ENCODE measurements at places on chromosomes 3 and 15. TPM values are rescaled to one million over a fixed set of nuclear protein-coding genes. Genes with fewer than 3 reads are reported as not detected.

GRCh38 chr3:192929755-192930547 is 12.3 kb upstream of the MB21D2 start:
- DNase-seq: peak; percentile 20

DNA sequence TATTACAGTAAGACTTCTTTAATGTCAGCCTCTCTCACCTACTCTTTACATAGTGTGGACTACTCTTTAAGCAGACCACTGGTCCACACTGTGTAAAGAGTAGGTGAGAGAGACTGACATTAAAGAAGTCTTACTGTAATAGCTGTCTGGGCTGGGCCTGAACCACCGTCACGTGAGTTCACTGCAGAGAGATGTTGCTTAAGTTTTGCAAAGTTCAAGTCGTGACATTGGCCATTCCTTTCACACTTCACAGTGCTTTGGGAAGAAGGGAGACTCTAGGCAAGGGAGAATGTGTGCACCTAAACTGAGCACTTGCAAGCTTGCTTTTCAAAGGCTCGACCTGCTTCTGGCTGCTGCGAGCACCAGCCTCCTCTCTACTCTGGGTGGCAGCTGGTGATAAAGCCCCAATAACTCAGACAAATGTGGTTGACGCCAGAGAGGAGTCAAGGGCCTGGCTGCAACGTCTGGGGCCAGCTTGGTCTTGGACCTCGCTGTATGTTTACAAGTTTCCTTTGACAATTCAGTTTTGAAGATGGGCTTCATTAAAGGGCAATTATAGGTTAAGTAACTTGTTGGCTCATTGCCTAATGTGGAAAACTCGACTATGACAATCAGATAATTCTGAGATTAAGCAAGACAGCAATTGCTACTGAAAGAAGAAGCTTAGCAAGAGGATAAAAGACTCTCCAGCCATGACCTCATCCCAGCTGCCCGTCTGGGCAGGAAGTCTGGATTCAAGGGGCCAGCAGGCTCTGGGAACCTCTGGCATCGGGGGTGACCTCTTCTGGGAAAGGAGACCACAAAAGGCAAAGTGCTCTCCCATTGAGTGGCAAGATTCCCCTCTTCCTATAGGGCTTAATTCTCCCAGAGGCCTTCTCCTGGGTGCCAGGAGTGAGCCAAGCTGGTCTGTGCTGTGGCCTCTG is 242.1 kb upstream of the TLE3 start:
- no peak for DNase-seq

GRCh38 chr3:129282727-129283327 is 4.2 kb downstream of the HMCES start:
- DNase-seq: no peak

CHRM5 gene
- total RNA-seq: not detected

DNA sequence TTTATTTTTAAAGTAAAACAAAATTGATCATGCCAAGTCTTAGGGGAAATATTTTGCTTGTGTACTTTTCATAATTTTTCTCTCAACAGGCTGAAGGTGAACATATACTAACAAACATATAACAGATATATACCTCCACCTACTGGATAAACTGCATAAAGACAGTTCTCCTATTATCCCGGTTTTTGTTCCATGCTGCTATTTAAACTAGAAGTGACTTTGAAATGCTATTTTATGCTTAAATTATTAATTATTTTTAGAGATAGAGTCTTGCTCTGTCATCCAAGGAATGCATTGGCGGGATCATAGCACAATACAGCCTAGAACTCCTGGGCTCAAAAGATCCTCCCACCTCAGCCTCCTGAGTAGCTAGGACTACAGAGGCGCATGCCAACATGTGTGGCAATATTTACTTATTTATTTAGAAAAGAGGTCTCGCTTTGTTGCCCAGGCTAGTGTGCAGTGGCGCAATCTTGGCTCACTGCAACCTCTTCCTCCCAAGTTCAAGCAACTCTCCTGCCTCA is 49.8 kb downstream of the ST3GAL6 start:
- peak; percentile 28 for DNase-seq

DNA sequence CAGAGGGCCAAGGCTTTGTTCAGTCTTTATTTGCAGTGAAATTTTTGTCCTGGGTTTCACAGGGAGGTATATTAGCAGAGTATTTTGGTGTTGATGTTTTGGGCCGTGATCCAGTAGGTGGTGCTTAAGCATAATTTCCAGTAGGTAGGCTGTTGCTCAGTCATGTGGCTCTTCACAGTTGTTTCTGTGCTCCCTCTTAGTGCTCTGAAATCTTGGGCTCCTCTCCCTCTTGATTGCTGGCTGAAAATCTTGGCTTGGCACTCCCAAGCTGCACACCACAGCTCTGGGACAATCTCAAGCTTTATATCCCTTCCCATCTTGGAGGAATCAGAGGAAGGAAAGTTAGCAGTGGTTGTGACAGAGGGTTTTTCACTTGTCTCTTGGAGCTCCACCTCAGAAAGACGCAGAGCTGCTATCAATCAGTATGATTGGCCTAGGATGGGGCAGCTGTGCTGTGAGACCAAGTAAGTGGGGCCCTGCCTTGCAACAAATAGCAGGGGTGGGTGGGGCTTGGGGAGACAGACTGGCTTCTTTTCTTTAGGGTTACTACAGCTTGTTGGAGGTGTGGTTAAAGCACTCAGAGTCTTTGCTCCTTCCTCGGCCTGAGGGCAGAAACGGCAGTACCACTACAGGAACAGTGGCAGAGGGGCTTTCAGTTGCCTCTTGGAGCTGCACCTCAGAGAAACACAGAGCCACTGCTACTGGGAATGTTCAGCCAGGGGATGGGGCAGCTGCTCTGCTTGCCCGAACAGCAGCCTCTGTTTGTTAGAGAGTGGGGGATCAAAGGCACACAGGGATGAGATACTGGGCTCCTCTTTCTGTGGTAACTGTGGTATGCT is 627.0 kb downstream of the SI start:
- no peak for DNase-seq

DNA sequence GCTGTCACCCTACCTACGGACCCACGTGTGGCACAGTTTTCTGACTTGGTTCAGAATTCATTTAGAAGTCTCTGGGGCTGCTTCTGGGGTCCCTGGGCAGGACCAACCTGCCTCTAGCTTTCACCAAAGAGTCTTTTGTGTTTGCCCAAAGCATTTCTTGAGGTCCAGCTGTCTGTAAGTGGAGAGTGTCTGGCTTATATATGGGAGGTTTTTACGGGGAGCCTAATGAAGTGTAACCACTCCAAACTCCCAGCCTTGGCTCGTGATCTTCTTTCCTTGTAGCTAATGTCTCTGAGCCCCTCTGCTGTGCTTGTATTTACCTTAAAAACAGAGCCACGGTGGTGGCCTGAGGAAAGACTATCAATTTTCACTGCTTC is 109.0 kb upstream of the CTDSPL start:
- no peak for DNase-seq

GRCh38 chr15:80159811-80160569 is 7.2 kb downstream of the FAH start:
- peak; percentile 8 for DNase-seq

Measured in HFFc6 (cell line).